Putamen (tissue), 1 donor: ENCODE measurements at places on chromosomes 7 and 10.

GRCh38 chr10:133186416-133187090 lies 26.5 kb downstream of the KNDC1 start:
- no peak for DNase-seq

DNA sequence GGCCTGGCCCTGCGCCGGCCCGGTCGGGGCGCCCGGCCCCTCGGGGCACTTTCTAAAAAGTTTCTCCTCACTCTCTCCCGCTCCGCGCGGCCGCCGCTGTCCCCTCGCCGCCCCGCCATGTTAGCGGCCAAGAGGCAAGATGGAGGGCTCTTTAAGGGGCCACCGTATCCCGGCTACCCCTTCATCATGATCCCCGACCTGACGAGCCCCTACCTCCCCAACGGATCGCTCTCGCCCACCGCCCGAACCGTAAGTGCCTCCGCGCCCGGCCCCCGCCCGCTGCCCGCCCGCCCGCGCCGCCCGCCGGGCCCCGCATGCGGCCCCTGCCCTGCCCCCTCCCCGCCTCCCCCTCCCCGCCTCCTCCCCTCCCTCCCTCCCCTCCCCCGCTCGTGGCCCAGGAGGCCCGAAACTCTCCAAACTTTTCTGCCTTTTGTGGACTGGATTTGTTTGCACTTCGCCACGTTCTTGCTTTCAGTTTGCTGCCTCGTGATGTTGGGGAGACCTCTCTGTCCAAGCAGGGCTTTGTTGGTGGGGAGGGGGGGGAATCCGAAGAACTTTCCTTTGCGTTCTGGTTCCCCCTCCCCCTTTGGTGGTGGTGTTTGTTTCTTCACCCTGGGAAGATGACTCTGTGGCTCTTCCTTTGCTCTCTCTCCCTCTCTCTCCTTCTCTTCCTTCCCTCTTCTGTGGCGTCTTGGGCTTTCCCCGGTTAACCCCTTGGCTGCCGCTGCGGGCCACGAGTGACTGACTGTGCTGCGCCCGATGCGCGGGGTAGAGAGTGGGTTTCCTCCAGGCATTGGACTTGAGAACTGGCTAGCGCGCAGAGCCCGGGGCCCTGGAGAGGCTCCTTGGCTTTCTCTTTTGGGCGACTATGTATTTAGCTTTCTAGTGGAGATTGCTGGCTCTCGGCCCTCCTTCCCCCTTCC lies 1.6 kb downstream of the TCF7L2 start:
- peak; percentile 56 for DNase-seq

DNA sequence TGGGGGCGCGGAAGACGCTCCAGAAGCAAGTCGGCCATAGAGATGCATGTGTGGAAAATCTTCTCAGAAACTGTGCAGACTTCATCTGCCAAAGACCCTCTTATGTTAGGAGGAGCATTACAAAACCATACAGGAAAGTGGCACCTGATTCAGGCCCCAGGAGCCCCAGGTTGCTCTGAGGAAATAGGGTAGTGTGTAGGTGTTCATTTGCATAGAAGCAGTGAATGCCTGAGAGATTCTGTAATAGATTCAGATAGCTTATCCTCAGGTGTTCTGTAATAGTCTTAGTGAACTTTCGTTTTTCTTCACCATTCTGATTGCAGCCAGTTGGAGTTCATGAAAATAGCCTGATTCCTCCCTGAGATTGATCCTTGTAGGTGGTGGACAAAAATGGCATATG lies 106.4 kb upstream of the GJD4 start:
- no peak for DNase-seq

GRCh38 chr7:147196481-147196880 lies 1079.9 kb downstream of the CNTNAP2 start:
- DNase-seq: no peak

DNA sequence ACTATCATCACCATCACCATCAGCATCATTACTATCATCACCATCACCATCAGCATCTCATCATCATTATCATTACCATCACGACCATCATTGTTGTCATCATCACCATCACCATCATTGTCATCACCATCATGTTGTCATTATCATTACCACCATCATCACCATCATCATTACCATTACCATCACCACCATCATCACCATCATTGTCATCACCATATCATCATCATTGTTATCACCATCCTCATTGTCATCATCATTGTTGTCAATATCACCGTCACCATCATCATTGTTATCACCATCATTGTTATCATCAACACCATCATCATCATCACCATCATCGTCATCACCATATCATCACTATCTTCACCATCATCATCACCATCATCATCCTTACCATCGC lies 124.3 kb downstream of the PTPRN2 start:
- DNase-seq: no peak

DNA sequence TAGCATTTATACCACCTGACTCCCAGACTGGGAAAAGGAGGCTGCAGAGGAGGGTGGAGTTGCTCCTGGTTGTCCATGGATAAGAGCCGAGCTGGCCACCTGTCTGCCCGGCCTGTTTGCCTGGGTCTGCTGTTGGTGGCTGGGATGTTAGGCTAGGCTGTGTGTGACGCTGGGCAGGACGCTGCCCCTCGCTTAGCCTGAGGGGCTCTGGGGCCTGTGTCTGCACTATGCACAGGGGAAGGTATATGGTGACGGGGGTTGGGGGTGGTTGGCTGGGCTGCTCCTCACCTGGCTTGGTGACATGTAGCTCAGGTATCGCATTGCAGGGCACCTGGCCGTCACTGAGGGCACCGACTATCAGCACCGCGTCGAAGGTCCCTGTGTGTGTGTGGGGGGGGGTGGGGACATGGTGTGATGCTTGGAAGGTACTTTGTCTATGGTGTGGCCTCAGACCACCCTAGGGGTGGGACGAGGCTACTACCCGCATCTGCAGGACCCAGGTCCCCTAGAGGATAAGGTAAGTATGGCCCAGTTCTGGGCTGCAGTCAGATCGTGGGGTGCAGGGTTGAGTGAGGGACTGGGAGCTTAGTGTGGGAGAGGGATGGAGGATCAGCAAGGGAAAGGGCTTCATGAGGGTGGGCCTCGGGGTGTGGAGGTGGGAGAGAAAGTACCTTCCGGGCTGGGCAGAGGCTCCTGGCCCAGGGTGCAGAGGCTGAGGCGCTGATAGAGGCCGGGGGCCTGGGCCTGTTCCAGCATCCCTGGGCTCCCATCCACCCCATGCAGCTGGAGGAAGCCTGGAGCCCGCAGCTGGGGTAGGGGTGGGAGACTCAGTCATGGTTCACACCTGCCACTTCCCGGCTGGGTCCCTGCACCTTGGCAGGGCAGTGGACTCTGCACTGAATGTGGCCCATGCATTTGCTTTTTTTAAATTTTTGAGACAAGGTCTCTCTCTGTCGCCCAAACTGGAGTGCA lies 2.3 kb downstream of the METTL27 start:
- DNase-seq: no peak

GRCh38 chr10:69646185-69647060 lies 16.4 kb downstream of the FAM241B start:
- DNase-seq: no peak

DNA sequence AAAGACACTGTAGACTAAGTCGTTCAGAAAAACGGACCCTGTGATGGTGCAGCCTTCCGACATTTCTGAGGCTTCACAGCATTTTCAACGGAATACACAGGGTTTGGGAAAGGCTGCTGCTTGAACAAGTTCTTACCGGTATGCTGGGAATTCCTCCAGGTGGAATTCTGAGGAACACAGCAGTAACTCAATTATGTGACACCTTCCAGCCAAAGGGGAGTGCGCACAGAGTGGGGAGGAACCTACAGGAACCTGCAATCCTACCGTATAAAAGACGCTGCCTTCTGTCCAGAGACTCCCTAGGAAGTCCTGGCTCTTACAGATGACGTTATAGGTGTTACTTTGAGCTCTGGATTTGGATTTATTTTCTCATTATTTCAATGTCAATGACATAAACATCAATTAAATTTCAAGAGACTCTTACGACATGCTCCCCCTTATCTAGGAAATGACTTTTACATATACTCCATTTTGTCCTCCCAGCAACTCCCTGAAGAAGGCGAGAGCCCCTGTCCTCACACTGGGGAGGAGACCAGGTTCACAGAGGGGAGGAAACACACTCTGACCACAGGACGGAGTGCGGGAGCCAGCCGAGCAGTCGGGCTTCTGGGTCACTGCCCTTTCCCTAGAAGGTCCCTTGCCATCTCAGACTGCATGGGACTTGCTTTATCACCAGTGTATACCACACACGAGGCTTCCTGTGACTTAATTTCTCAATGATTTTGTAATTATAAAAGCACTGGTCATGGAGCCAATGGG lies 27.9 kb downstream of the VIPR2 start:
- DNase-seq: no peak

DNA sequence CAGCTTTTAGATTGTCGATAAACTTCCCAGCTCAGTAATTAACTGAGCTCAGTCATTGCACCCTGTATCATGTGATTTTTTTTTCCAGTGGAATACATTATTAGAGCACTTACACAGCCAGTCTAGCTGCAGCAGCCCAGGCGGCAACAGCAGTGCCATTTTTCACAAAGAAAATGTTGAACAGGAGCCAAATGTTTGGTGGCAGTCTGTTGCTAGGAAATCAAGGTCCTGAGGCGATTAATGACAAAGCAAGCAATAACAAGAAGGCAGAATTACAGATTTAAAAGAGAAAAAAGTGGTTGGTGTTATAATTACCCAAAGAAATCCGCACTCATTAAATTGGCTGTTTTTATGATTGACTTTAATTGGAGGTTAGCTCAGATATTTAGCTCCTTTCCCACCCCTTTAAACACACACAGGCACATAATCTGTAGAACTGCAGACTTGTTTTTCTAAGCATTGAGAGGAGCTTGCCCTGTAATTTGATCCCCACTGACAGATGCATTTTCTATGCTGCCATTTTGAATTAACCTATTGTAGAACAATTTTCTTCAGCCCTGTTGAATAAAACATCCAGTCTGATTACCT lies 267.4 kb downstream of the ADK start:
- DNase-seq: peak; percentile 61

DNA sequence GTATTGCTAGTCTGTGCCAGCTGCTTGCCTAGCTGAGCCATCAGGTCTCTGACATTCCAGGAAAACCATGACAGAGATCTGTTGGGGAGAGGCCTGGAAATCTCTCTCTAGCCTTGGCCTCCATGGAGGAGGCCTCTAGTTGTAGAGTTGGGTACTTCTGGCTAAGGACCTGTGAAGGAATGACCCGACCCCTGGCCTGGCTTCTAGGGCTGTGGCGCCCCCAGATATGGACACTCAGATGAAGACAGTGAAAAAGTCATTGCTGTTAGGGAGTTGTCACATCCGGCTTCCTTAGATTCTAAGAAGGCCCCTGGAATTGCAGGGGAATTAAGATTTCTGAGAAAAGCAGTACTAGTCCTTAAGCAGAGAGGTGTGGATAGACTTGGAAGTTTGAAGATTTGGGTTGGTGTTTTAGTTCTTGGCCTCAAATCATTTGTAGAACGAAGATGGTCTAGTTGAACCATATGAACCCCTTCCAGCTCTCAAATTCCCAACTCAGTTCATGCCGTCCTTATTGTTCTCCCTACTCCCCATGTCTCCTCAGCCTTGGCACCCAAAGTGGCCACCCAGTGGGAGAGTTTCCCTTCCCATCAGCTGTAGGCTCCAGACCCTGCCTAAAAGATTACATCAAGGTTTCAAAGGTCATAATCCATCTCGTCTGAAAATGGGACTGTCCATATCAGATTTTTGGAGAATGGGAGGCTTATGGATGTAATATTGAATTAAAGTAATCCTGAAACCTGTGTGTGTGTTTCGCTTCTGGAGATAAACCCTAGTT lies 7.0 kb downstream of the HHEX start:
- DNase-seq: no peak

GRCh38 chr10:32413513-32413912 lies 32.4 kb upstream of the CCDC7 start:
- no peak for DNase-seq

DNA sequence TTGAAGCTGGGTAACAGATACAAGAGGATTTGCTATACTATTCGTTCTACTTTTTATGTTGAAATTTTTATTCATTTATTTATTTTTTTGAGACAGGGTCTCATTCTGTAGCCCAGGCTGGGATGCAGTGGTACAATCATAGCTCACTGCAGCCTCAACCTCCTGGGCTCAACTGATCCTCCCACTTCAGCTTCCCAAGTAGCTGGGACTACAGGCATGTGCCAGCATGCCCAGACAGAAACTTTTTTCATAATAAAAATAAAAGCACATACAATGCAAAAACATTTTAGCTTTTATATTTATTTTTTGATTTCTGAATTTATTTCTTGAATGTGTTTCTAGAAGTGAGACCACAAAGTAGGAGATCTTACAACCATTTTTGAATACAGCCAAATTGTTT lies 71.2 kb downstream of the FANK1 start:
- no peak for DNase-seq

GRCh38 chr10:75140246-75140645 lies 28.8 kb downstream of the SAMD8 start:
- DNase-seq: no peak

- no peak for DNase-seq
Measured at GRCh38 chr10:124171561-124171960, 78.2 kb upstream of the CHST15 start.

- DNase-seq: no peak
Measured at GRCh38 chr10:42593284-42593683, 45.1 kb downstream of the ZNF33B start.

DNA sequence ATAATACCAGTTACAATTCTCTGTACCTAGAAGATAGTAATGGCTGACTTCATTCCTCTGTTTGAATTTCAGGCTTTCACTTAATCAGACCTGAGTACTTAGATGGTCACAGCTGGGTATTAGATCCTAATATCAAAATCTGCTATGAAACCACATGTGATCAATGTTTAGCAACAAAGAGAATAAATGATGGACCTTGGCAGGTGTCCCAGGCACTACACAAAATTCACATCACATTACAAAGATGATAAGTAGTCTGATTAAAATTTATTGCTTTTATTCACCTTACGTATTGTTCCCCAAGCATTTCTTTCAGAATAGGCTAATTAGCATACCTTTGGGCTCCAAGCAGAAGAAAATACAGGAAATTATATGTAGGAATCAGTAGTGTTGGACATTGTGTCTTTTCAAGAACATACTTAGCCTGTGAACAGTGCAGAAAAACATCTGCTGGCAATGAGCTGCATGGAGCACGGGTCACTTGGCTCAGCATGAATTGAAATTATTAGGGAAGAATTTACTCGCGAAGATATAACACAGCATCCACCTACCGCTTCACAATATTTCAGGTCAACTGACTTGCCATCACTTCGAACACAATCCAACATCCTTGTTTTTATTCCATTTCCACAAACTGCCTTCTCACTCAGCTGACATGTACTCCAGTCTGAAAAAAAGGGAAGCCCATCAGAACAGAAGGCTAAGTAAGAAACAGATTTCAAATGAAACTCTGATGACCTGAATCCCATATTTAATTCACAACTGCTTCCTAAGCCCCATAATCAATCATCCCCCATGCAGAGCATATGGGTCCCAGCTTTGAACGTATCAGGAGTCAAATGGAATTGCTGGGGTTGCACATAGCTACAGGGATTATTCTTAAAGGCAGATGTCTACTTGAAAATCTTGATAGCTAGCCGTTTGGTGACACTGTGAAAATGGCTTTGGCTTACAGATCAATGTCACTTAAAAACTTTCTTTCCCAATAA lies 421.0 kb downstream of the THSD7A start:
- no peak for DNase-seq

GRCh38 chr10:11142777-11143176 lies 125.1 kb downstream of the CELF2 start:
- no peak for DNase-seq

GRCh38 chr7:35334506-35334905 lies 80.6 kb upstream of the TBX20 start:
- DNase-seq: no peak
